ENCODE measurements at places on chromosomes 11 and 22.

DNA sequence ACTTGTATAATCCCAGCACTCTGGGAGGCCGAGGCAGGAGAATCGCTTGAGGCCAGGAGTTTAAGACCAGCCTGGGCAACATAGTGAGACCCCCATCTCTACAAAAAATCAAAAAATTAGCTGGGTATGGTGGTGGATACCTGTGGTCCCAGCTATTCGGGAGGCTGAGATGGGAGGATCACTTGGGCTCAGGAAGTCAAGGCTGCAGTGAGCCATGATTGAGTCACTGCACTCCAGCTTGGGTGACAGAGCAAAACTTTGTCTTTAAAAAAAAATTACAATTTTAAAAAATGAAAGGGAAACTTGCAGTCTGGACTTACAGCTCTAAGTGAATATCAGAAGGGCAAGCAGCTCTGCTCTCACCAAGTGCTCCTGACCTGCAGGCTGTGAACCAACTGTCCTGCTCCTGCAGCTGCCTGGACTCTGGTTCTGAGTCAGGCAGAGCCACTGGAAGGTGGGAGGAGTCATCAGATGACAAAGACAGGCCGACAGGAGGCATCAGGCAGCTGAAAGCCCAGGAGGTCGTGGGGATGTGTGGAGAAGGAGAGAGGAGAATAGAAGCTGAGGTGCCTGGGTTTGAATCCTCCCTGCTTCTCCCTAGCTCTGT is 9.6 kb downstream of the SMTNL1 start:
- no peaks in the 10 kb centered on the region for H3K4me1 ChIP-seq
- H3K36me3 ChIP-seq, result peaks cover 36% of the 10 kb centered on the region
- DNase-seq, result no peak
- H3K27me3 ChIP-seq, result no peaks in the 10 kb centered on the region
- no peak overlapping the region for H3K4me3 ChIP-seq

DNA sequence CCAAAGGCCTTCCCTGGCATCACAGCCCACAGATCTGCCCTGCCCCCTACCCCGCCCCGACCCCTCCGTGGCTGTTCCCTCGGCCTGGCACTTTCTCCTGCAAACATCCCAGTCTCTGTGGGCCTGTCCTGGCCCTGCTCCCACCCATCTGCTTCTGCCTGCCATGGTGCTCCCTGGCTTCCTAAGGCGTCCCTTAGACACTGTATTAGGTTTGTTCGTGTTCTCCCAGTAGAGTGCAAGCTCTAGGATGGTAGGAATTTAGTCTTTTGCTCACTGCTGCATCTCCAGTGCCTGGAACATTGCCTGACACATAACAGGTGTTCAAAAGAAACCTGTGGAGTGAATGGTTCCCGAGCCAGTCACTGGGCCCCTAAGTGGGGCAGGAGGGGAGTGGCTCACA is 69.6 kb upstream of the PITPNB start:
- H3K4me3 ChIP-seq, result no peak overlapping the region
- no peaks in the 10 kb centered on the region for H3K36me3 ChIP-seq
- no peaks in the 10 kb centered on the region for H3K27me3 ChIP-seq

- H3K36me3 ChIP-seq, result no peaks in the 10 kb centered on the region
- no peaks in the 10 kb centered on the region for H3K27me3 ChIP-seq
- DNase-seq, result no peak
- no peak overlapping the region for H3K27ac ChIP-seq
- H3K4me1 ChIP-seq, result no peaks in the 10 kb centered on the region
- no peak overlapping the region for H3K4me3 ChIP-seq
Observed at GRCh38 chr11:108752297-108752751, 87.5 kb downstream of the DDX10 start.

DNA sequence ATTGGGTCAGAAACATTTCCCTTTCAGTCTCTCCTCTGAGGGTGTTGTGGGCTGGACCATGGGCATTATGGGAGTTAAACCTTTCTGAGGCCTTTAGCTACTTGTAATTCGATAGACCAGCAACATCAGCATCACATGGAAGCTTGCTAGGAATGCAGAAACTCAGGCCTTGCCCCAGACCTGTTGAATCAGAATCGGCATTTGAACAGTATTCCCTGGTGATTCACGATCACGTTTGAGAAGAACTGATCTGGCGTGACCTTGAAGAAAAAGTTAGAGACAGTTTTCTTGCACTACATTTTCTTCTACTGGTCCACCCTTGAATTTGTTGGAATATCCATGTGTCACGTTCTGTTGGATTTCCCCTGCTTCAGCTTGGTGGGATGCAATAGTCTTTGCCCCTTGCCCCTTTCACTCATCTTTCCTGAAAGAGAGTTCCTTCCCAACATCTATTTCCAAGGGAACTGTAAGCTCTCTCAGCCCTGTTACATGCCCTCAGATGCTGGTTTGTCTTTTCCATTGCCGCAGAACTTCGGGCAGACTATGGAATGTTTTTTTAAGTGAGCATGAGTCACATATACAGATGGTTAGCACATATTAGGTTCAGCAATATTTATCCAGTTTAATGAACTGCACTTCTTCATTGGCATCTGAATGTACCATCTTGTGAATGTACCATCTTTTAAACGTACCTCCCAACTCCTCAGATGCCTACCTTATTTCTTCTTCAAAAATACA is 23.9 kb downstream of the EHF start:
- no peak overlapping the region for H3K27ac ChIP-seq
- H3K36me3 ChIP-seq, result no peaks in the 10 kb centered on the region
- no peaks in the 10 kb centered on the region for H3K4me1 ChIP-seq
- no peak overlapping the region for H3K4me3 ChIP-seq

DNA sequence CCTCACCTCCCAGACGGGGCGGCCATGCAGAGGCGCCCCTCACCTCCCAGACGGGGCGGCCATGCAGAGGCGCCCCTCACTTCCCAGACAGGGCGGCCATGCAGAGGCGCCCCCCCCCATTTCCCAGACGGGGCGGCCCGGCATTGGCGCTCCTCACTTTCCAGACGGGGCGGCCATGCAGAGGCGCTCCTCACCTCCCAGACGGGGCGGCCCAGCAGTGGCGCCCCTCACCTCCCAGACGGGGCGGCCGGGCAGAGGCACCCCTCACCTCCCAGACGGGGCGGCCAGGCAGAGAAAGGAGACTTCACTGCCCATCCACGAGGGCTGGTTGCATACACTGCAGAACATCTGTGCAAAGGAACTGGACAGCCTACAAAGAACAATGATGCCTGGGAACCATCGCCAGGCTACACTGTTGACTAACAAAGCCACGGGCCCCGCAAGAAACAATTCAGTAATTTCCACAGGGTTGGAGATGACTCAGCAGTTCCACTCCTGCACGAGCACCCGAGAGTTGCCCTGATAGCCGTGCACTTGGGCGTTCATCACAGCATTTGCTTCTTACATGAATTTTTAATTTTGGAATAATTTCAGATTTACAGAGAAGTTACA is 58.7 kb downstream of the CTTN start:
- no peak overlapping the region for H3K27ac ChIP-seq
- no peaks in the 10 kb centered on the region for H3K36me3 ChIP-seq
- H3K4me1 ChIP-seq, result no peaks in the 10 kb centered on the region
- no peak for DNase-seq

DNA sequence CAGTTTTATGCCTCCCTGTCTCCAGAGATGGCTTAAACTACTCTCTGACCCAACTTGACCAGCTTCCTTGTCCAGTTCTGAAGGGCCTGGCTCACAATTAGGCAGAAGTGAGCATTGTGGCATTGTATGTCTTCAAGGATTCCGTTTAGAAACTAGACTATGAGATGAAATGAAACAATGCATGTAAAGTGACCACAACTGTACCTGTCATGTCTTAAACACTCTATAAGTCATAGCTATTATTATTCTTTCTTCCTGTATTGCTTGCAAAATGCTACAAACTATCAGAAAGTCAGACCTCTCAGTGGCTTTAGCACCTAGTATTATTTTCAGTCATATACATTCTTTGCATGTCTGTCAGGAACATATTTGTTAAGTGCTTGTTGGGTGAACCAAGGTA is 127.9 kb upstream of the MTMR2 start:
- peaks cover 6% of the 10 kb centered on the region for H3K4me1 ChIP-seq
- no peak for DNase-seq
- no peak overlapping the region for H3K4me3 ChIP-seq
- H3K36me3 ChIP-seq, result no peaks in the 10 kb centered on the region
- H3K27ac ChIP-seq, result no peak overlapping the region

DNA sequence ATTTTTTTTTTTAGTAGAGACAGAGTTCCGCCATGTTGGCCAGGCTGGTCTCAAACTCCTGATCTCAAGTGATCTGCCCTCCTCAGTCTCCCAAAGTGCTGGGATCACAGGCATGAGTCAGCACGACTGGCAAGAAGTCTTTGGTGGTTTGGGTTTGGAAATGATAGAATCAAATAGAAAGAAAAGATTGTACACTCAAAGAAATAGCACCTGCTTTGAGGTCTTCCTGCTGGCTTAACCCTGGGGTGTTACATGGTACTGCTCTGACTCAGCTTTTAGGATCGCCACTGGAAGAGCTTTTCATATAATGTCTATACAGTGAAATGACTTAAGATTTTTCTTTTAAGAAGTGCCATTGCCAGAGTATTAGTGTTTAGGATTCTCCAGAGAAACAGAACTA is 50.2 kb downstream of the JAM3 start:
- no peaks in the 10 kb centered on the region for H3K36me3 ChIP-seq
- DNase-seq, result no peak
- no peak overlapping the region for H3K4me3 ChIP-seq
- peaks cover 3% of the 10 kb centered on the region for H3K27me3 ChIP-seq

GRCh38 chr11:2961080-2961479 is 31.0 kb downstream of the NAP1L4 start:
- H3K4me3 ChIP-seq, result no peak overlapping the region
- H3K4me1 ChIP-seq, result no peaks in the 10 kb centered on the region
- no peak for DNase-seq
- H3K36me3 ChIP-seq, result peaks cover 26% of the 10 kb centered on the region

DNA sequence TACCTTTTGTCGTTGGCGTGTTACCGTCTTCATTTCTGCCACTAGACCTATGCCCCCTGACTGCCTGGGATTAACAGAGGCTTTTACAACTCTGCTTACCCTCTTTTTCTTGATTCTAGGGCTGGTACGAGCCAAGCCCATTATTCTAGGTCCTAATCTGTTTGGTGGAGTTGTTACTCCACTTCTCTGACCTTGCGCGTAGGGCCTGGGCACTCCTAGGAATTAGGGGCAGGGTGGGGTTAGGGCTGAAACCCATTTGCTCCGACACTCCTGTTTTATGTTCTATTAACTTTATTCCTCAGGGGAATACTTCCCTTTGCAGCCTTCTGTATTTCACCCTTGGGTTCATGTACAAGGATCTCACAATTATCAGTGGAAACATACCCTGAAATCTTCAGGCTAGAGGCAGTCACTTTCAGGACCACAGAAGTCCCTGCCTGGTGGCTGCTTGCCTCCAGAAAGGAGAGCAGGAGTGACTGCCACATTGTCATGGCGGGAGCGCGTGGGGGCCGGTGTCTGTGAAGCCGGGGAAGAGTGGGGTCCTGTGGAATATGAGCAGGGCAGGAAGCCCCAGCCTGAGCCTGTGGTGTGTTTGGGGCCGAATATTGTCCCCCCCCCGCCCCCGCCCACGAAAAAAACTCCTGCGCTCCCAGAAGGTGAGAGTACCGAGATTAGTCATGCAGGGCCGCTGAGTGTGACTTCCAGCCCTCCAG is 731 bp upstream of the SLC37A2 start:
- peak; percentile 8 for DNase-seq
- H3K4me1 ChIP-seq, result peaks cover 9% of the 10 kb centered on the region
- H3K27ac ChIP-seq, result no peak overlapping the region
- H3K36me3 ChIP-seq, result no peaks in the 10 kb centered on the region
- no peaks in the 10 kb centered on the region for H3K27me3 ChIP-seq
- peak overlapping the region; percentile 67 for H3K4me3 ChIP-seq

DNA sequence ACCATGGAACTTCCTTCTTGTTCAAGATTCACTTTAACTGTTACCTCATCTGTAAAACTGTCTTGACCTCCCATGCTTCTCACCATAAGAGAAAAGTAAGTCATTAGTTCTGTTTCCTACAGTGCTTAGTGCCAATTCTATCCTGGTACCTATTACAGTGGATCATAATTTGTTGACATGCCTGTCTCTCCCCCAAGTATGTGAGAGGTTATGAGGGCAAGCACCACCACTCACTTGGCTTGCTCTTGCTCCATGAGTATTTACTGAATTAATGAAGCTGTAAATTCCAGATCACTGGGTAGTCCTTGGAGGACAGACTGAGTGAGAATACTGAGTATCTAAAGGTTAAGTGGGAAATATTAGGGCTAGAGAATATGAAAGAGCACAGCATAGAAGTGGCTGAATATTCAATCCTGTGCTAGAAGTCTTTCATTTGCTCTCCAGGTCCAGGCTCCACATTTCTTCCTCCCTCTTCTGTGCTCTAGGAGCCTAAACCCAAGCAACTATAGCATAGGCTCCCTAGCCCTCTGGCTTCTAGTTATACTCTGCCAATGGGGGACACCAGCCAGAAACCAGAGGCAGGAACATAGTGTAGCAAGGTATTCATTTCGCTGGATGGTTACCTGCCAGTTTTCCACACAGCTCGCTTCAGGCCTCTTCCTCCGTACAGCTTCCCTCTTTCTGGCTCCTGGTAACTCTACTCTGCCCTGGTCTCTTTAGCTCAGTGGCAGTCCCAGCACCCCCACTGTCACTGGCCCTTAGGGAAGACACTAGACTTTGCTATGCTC is 118.2 kb upstream of the SLC5A12 start:
- H3K4me3 ChIP-seq, result no peak overlapping the region
- H3K27ac ChIP-seq, result no peak overlapping the region
- DNase-seq, result no peak
- H3K27me3 ChIP-seq, result no peaks in the 10 kb centered on the region
- peaks cover 5% of the 10 kb centered on the region for H3K4me1 ChIP-seq

DNA sequence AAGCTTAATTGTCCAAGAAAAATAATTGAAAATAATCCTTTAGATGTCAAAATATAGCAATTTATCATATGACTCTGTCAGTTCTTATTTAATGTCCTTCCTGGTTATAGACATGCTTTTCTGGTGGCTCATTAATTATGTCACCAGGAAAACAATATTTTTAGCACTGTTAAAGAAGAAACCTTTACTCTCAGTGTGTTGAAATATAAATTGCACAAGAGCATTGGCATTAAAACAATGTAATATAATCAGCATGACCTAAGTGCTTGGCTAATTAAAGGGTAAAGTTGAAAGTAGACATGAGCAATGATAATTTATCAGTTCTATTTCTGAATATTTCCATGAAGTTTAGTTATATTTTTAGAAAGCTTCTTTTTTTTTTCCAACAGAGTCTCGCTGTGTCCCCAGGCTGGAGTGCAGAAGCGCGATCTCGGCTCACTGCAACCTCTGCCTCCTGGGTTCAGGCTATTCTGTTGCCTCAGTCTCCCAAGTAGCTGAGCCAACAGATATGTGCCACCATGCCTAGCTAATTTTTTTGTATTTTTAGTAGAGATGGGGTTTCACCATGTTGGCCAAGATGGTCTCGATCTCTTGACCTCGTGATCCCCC is 232.3 kb downstream of the JRKL start:
- H3K4me3 ChIP-seq, result no peak overlapping the region
- H3K27ac ChIP-seq, result peak overlapping the region; percentile 55
- no peaks in the 10 kb centered on the region for H3K36me3 ChIP-seq

GRCh38 chr11:10441091-10441490 is 14.0 kb upstream of the AMPD3 start:
- H3K4me1 ChIP-seq, result no peaks in the 10 kb centered on the region
- no peaks in the 10 kb centered on the region for H3K36me3 ChIP-seq
- H3K4me3 ChIP-seq, result no peak overlapping the region
- H3K27me3 ChIP-seq, result no peaks in the 10 kb centered on the region
- no peak for DNase-seq
- no peak overlapping the region for H3K27ac ChIP-seq
